Fibroblast of skin of left biceps (primary cell): ENCODE measurements at places on chromosomes 13 and 19.

- DNase-seq = no peak
Measured at GRCh38 chr19:31659897-31660210, 310.6 kb upstream of the TSHZ3 start.

- no peak for DNase-seq
Measured at GRCh38 chr19:57786286-57786685, 16.8 kb downstream of the ZNF586 start.

GRCh38 chr19:52896431-52897137 is 851 bp downstream of the ZNF320 start:
- no peak for DNase-seq

- no peak for DNase-seq
Measured at GRCh38 chr19:3462991-3463713, 17.2 kb downstream of the SMIM24 start.

DNA sequence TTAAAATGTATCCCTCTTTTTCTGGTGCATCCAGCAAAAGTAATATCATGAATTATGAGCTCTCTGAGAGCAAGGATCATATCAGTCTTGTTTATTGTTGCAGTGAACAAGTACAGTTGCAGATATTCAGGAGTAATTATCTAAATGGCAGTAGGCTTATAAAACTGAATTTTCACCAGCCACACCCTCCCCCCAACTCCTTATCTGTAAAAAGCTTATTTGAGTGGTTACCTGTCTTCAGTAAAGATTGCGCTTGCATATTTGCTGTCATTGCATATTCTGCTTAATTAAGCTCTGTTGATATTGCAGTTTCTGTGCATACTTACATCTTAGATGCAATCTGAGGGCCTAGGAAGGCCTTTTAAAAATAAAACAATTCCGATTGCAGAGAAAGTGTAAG is 87.3 kb downstream of the DNAJC15 start:
- no peak for DNase-seq

GRCh38 chr19:42552086-42553065 is 24.1 kb upstream of the CEACAM1 start:
- no peak for DNase-seq

- no peak for DNase-seq
Measured at GRCh38 chr13:108933061-108933460, 303.6 kb downstream of the MYO16 start.

DNA sequence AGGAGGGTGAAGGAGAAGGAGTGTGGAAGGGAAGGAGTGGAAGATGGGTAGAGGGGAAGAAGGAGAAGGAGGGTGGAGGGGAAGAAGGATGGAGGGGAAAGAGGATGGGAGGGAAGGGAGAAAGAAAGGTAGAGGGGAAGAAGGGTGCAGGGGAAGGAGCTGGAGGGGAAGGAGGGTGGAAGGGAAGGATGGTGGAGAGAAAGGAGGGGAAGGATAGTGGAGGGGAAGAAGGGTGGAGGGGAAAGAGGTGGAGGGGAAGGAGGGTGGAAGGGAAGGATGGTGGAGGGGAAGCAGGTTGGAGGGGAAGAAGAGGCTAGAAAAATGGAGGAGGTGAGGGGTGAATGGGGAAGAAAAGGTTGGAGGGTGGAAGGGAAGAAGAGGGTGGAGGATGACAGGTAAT is 927.9 kb downstream of the UQCRFS1 start:
- no peak for DNase-seq

DNA sequence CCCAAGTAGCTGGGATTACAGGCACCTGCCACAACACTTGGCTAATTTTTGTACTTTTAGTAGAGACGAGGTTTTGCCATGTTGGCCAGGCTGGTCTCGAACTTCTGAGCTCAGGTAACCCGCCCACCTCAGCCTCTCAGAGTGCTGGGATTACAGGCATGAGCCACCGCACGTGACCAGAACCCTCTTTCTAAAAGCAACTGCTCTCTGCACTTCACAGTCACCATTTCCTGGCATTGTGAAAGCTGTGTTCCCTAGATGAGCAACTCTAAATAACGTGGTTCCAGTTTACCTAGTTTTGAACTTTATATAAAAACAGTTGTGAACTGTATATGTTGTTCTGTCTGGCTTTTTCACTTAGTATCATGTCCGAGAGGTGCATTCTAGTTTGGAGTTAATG is 152.9 kb downstream of the SIPA1L3 start:
- no peak for DNase-seq

- no peak for DNase-seq
Measured at GRCh38 chr13:50133358-50133953, 118.2 kb downstream of the KCNRG start.

DNA sequence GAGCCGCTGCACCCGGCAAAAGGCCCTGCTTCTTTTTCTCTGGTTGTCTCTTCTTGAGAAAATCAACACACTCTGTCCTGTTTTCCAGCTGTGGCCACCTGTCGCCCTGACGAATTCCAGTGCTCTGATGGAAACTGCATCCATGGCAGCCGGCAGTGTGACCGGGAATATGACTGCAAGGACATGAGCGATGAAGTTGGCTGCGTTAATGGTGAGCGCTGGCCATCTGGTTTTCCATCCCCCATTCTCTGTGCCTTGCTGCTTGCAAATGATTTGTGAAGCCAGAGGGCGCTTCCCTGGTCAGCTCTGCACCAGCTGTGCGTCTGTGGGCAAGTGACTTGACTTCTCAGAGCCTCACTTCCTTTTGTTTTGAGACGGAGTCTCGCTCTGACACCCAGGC is 17.2 kb downstream of the LDLR start:
- no peak for DNase-seq

- no peak for DNase-seq
Measured at GRCh38 chr19:53549340-53549739, 11.4 kb downstream of the ZNF331 start.

GRCh38 chr19:2255112-2255845 is 938 bp downstream of the JSRP1 start:
- DNase-seq = no peak

DNA sequence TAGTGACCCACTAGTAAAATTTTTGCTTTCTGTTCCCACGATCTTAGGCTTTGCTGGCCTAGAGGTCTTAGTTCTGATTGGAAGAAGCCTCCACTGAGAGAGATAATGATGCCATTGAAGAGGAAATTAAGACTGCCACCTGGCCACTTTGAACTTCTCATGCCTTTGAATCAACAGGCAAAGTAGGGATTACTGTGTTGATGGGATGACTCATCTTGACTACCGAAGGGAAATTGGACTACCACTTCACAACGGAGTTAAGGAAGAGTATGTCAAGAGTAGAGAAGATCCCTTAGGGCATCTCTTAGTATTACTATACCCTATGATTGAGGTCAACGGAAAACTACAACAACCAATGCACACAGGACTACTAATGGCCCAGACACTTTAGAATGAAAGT is 12.7 kb upstream of the FREM2 start:
- no peak for DNase-seq

DNA sequence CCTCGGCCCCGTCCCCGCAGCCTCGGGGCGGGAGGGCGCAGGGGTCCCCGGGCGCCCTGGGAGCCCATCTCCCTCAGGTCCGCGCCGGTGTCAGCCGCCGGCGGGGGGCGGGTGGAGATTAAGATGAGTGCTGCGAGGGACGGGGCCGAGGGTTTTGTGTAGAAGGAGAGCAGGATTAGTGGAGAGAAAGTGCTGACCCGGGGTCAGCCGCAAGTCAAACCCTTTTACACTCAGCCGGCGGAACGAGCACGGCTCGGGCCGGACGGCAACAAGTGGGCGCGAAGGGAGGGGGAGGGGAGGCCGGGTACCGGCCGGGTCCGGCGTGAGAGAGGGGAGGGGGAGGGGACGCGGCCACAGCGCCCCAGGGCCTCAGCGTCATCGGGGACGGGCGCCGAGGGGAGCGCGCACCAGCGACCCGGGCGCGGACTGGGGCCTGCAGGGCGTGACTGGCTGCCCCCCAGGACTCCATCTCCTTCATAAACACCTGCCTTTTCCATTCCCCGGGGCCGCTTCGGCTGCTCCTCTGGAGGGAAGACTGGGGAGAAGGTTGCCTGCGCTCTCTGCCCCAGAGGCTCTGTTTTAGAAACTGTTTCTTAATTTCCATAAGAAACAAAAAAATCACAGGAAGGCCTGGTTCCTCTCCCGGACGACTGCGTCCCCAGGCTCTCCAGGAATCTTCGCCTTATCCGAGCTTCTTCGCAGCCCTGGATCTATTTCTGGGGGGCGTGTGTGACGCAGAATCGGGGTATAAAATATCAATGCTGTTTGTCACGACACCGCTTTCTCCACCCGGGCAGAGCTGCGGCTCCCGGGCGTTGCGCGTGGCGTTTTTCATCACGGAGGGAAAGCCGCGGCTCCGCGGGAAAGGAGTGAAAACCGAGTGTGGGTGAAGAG is 6.5 kb downstream of the SOX1 start:
- DNase-seq = no peak

DNA sequence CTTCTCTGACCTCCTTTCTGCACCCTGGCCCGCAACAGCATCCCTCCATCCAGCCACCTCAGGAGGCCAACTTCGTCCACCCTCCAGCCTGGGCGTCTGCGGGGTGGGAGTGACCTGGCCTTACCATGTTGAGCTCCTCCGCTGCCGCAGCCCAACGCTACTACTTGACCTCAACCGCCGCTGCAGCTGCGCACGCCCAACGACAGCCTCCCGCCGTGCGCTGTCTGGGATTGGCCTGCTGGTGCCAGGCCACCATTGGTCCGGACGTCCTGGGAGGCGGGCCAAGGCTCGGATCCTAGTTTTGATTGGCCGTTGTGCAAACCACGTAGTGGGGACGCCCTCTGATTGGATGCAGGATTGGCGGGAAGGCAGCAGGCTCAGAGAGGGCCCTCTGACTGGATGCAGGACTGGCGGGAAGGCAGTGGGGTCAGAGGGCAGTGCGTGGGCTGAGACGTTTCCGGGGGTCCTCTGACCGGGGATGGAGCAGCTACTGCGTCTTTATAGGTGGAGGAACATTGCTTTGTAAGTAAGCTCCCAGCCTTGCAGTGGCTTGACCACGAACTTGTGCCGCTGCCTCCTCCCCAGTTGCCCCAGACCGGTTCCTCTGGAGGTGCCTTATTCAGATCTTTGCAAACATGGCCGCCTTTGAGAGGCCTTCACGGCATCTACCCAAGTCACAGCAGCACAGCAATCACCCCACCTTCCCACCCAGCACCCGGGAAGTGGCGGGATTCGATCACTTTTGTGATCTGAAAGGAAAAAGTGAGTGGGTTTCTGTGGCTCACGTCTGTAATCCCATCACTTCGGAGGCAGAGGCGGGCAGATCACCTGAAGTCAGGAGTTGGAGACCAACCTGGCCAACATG is at the start of gene TUBA3C:
Gene TUBA3C, minus strand, starts transcription at position 204 of the 865 bp plus-strand sequence. Its CDS starts 77 bp downstream, at position 127.
- DNase-seq = no peak

DNA sequence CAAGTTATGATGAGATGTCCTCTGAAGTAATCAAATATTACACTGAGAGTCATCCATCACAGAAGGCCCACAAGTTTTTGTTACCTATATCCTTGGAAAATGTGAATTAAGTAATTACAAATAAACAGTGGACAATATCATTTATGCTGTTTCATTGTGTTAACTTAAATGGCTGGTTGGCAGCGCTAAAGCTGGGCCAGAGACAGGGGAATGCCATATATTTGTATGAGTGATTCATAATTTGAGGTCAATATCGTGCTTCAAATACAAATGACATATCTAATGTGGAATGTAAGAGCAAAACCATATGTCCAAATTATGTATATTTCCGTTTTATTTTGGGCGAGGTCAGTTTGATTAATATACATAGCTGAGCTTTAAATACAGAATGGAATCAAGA is 1556.2 kb downstream of the SLITRK5 start:
- peak; percentile 2 for DNase-seq

DNA sequence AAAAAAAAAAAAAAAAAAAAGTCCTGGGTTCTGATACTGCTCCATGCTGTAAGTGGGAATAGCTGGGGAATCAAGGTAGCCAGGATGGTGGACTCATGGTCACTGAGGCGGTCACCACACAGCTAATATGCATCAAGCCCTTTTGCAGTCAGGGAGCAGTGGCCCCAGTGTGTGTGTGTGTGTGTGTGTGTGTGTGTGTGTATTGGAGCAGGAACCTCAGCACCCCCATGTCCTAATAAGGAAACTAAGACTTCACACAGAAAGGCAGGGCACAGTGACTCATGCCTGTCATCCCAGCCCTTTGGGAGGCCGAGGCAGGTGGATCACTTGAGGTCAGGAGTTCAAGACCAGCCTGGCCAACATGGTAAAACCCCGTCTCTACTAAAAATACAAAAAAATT is 12.0 kb downstream of the B3GNT3 start:
- no peak for DNase-seq

DNA sequence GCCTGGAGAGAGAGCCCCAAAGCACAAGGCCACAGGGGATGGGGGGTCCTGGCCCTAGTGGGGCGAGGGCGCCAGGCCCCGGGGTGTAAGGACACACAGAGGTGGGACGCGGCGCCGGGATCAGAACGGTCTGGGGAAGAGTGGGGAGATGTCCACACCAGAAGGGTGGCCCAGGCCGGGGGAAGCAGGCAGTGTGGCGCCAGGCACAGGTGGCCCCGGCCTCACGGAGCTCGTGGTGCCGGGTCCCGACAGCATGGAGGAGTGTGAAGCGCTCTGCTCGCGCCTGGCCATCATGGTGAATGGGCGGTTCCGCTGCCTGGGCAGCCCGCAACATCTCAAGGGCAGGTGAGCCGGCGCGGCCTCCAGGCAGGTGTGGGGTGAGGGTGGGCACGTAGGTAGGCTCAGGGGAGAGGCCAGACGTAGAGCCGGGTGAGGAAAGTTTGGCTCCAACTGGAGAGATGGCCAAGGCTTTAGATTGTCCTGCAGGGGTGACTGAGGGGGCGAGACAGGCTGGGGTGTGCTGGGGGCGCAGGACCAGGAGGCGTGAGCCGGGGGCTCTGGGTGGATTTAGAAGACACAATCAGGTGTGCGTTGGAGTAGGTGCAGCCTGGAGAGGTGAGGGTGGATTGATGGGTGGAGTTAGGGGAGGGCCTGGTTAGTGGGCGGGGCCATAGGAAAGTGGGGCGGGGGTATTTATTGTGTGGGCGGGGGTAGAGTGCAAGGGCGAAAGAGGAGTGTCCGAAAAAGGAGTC is 2.9 kb upstream of the ARHGAP45 start:
- DNase-seq = no peak

DNA sequence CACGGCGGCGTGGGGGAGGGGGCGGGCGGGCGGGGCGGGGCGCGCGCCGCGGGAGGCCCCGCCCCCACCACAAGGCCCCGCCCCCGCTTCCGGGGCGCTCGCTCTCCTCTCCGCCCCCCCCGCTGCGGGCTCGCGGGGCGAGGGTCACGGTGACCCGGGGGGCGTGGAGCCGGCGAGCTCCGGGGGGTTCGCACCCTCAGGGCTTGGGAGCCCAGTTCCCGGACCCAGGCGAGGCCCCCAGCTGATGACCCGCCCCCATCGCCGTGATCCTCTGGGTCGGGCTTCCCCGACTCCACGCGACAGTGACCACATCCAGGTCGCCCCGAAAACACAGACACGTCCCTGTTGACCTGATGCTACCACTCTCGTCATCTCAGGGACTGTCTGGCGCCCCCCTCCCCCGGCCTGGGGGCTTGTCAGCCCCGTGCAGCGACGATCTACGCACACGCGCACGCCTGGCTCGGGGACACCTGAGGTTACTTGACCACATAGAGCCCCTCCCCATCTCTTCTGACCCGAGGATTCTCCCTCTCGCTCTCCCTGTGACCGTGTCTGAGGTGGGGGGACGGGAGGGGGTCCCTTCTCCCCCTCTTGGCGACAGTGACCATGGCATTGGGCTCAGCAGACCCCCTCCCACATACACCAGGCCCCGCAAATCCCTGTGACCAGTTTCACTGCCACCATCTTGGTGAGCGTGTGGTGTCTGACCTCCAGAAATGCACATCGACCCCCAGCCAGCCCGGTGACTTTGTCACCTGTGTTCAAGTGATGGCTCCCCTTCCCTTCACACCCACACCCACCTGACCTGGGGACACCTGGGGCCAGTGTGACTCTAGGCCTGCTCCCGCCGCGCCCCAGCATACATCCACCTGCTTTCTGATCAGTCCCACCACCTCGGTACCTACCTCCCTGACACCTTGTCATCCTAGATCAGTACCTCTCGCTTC is 670 bp downstream of the MAP2K7 start:
- DNase-seq = no peak

- DNase-seq = peak; percentile 93
Measured at GRCh38 chr13:64723724-64724123, 2506.4 kb downstream of the PCDH9 start.
